Islet precursor cell (in vitro differentiated cells): ENCODE measurements at places on chromosomes 12 and 14.

DNA sequence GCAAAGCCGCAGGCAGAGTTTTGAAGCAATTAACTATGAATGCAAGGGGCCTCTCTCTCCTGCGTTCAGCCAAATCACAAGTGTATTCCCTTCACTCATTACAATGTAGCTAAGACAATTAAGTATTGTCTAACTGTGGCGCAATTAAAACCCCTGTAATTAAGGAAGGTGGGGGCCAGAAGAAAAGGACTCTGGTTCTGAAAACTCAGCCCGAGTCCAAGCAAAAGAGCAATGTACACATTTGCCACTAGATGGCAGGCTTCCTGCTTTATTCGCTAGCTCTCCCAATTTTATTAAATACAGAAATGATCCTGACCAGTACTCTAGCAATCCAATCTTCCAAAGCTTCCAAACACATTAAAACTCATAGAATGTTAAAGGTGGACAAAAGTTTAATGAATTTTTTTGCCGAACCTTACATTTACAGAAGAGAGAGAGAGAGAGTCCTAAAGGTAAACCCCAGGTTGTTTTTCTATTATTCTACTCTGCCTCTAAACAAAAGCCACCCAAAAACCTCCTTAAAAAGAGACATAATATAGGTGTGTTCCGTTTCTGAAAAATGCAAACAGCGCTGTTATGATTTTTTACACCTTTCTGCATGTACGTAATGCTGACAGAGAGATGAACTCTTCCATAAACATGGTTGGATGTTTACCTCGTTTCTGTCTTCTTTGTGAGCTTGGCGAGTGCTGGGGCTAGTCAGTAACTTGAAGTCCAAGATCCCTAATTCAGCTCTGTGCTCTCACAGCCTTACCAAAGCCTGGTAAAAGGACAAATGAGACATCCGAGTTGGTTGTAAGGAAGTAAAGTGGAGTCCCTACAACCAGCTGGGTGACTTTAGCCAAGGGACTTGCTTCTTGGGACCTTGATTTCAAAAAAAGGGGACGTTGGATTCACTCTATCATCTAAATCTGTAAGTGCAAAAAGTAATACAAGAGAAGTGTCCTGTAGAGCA, 50.9 kb upstream of the VASH1 start:
- peak; percentile 50 for DNase-seq

GRCh38 chr12:57254506-57255280, 3.7 kb upstream of the STAC3 start:
- no peak for DNase-seq

GRCh38 chr14:59630288-59630963, 53.8 kb upstream of the CCDC175 start:
- DNase-seq = peak; percentile 57

DNA sequence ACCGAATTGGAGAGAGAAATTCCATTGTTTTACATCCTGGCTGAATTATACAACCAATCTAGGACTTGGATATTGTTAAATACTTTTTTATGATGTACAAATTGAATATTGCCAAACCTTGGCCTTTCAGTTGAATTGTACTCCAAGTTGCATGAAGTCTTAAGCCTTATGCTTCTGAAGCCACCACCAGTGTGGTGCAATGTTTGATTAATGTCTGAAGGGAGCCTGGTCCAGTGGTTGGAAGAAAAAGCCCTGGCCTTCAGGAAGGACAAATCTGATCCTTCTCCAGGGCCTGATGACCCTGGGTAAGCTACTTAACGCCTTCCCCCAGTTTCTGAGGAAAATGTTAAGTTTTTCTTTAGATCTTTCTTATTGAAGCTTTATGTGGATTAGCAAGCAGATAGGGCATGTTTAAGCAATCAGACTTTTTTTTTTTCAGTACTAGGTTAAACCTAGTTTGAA, 72.0 kb downstream of the PAPOLA start:
- no peak for DNase-seq

DNA sequence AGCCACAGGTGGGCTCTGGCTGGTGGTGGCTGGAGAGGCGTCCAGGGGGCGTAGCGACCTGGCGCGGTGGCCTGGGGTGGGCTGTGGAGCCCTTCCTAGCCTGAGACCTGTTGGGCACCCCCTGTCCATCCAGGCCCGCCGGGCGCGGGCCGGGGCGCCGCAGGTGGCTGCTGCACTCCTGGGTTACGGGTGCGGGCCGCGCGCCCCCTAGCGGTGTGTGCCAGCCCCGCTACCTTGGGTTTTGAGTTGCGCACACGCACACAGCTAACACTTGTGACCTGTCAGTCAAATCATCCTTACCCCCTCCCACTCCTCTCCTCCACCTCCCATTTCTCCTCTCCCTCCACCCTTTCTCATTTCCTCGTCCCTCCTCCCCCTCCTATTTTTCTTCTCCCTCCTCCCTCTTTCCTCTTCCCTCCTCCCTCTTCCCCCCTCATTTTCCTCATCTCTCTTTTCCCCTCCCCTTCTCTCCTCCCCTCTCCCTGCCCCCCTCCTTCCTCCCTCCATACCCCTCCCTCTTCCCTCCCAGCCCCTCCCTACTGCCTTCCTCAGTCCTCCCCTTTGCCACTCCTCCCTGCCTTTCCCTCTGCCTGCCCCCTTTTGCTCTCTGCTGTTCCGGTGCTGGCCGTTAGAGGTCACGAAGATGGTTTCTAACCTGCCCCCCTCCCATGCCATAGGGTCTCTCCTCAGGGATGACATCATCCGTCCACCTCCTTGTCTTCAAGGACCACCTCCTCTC, 2.3 kb downstream of the MEG3 start:
- no peak for DNase-seq

DNA sequence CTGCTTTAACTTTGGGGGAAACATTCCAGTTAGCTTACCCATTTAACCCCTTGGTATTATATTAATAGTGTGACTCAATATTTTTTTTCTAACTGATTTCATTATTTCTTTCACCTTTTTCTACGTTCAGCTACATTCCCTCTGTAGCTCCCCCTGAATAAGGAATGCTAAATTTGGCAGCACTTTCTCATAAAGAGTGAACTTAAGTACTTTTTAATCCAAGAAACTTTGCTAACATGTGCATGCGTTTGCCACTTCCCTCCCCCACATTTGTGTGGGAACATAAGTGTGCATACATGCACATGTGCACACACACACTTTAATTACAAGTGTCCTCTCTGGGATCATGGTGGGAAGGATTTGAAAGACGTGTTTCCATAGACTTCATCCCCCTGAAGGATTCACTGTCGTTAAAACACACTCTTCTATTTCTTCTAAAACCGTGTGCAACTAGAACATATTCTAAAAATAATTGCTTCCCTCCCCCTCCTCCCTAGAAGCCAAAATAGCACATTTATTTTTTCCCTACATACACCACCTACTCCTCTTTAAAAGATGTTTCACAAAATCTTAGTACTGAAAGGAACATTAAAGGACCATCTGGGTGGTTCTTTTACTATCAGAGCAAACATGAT, 142.6 kb downstream of the PPM1H start:
- peak; percentile 6 for DNase-seq

- no peak for DNase-seq
These were observed 164.7 kb downstream of the ADCK1 start for GRCh38 chr14:77964586-77964985.

DNA sequence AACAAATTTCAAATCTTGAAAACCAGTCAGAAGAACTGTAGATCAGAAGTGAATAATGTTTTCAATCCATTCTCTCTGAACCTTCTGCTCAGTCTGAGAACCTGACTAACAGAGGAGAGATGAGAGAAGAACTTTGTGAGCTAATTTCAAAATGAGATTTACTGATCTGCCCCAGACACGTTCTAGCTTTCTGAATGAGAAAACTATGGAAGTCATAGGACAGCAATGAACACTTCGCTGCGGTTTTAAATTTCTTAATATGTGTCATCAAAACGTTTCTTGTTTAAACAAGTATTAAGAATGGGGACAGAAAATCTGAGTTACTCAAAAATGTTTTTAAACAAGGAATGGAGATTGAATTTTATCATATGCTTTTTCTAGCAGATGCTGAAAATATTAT, 66.6 kb upstream of the FAR2 start:
- DNase-seq = no peak

GRCh38 chr14:54715811-54716210, 148.9 kb downstream of the SAMD4A start:
- DNase-seq = no peak

GRCh38 chr12:88235183-88235833, 93.2 kb downstream of the TMTC3 start:
- DNase-seq = no peak

- DNase-seq = peak; percentile 68
These were observed 418.1 kb downstream of the LRIG3 start for GRCh38 chr12:58502226-58502625.

DNA sequence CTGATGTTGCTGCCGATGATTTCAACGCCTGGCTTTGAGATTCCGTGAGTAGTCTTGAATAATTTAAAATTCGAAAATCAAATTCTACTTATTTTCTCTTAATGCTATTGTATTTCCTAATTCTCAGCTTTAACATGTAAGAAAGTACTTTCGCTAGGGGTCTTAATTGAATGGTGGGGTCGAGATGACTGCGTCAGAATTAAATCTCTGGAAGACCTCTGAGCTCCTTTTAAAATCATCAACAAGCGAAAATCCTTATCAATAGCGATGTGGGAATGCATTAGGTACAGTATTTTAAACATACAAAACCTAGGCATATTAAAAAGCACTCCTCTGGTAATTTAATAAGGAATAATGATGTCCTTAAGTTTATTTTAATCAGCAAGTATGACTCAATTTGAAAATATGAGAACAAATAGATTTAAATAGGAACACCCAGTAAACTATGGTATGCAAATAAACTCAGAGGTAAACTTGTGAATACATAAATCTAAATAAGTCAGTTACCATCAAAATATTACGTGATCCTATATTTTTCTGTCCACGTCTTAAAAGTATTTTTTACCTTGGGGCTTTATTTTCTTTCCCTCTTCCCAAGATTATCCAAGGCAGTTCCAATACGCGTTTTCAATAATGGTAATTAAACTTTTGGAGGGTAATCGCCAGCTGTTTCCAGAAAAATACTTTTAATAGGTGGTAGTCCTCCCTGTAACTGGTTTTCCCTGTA, 1.4 kb downstream of the FOXA1 start:
- no peak for DNase-seq

DNA sequence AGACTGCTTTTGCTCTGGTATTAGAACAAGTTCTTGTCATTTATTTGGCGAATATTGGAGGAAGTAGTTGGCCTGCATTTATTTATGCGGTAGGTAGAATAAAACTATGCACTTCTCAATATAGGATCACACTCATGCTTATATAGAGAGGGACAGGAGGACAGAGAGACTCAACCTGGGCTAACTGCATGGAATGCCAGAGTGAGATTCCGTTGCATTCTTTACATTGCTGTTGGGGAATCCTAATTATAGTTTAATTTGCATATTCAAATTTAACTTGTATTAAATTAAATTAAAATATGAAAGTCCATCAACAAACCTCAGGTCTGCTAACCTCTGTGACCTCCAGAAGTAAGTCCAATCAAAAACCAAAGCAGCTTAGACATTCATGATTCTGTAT, 26.6 kb downstream of the OR10G3 start:
- DNase-seq = no peak

DNA sequence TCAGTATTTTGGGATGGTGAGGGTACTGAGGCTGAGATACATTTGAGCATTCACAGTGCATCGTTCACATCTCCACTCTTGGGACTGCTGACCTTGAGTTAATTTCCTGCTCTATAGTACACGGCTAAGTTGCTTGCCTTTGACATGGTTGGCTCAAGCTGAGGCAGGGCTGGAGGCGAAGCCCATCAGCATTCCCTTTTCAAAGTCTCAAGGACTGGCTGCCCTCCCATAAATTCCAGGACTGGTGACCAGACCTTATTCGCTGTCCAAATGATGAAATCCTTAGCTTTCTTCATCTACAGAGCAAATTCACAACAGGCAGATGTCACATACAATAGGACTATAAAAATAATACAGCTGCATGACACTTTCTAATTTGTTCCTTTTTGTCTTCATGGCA, 85.9 kb downstream of the SSPN start:
- no peak for DNase-seq

- no peak for DNase-seq
These were observed 74.9 kb downstream of the PCNX1 start for GRCh38 chr14:70982200-70982599.

DNA sequence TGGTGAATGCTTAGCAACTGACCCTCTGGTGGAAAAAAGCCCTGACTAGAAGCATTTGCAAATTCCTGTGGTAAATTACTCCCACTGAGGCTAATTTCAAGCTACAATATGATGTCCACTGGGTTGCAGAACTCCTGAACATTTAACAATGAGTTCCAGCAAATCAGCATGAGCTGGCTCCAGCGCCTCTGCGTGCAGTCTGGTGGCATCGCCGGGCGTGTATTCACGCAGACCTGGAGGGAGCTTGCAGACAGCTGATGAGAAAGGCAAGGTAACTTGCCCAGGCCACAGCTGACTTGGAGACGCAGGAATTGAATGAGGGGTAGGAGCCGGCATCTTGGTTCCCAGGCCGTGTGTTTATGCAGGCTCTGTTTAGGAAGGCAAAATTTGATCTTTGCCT, 45.1 kb upstream of the KCNA1 start:
- no peak for DNase-seq

DNA sequence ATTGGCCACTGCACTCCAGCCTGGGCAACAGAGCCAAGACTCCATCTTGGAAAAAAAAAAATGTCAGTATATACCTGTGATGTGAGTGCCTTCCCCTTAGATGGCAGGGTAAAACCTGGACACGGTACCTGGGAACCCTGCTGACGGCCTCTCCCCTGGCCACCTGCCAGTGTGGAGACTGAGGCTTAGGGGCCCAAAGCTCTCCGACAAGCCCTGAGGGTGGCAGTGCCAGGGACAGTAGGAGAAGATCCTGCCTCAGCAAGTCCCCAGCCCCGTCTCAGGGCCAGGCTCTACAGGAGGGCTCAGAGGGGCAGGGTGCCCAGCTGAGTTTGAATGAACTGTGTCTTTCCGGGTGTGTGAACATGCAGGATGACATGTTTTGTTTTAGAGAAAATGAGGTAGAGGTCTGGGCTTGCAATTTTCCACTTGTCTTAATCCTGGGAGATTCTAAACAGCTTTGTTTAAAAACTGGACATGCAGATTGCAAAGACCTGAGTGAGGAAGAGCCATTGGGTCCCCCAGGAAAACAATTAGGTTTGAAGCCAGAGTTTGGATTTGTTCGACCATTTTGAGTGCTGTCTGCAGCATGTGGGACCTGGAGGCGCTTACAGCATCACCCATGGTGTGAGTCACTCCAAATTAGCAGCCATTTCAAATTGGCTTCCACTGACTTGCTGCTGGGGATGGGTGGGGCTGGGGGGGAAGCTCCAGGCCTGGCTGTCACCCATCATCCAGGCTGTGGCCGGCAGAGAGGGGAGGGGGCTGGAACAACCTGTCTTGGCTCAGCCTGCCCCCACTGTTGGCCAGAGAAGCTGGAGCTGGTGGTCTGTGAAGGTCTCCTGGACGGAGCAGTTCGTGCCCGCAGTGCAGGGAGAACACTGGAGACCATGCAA, 10.8 kb downstream of the TSPAN9 start:
- DNase-seq = peak; percentile 64

- DNase-seq = no peak
These were observed 98.8 kb upstream of the GSC start for GRCh38 chr14:94868772-94869072.

- no peak for DNase-seq
These were observed 58.6 kb upstream of the ARHGAP5 start for GRCh38 chr14:32018391-32019092.
